CD8-positive, alpha-beta memory T cell (primary cell): ENCODE measurements at places on chromosomes 5 and 9.

DNA sequence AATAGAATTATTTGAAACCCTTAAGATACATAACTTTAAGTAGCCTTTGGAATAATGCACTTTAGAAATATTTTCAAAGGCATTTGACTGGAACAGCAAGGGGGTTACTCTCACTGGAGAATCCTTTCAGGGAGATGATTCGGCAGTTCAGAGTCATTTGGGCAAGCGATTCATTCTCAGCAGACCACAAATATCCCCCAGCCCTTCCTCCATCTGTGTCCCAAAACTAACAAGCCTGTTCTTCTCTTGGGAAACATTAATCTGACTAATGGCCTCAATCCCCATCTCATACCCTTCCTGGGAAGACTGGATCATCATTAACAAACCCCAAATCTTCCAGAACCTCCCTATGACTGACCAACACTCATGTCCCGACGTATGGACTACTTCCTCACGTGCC is 65.8 kb upstream of the S1PR3 start:
- DNase-seq, result no peak

- no peak for DNase-seq
Measured at GRCh38 chr5:31987985-31988710, 186.0 kb downstream of the GOLPH3 start.

DNA sequence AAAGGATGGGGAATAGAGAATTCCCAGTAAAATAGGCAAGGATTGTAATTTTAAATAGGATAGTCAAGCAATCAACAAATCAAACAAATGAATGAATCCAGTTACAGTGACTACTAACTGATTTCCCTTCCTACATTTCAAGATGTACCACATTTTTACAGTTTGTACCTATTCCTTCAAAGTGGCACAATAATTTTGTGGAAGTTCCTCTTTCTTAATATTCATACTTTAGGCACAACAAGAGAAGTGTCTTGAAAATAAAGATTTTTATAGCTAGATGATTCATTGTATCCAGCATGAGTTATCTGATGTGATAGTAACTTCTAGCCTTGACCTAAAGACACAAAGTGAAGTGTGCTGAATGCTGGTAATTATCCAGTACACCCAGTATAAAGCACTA is 122.2 kb upstream of the ACOT12 start:
- no peak for DNase-seq

GRCh38 chr5:96868603-96869371 is 7.5 kb upstream of the ERAP2 start:
- no peak for DNase-seq

DNA sequence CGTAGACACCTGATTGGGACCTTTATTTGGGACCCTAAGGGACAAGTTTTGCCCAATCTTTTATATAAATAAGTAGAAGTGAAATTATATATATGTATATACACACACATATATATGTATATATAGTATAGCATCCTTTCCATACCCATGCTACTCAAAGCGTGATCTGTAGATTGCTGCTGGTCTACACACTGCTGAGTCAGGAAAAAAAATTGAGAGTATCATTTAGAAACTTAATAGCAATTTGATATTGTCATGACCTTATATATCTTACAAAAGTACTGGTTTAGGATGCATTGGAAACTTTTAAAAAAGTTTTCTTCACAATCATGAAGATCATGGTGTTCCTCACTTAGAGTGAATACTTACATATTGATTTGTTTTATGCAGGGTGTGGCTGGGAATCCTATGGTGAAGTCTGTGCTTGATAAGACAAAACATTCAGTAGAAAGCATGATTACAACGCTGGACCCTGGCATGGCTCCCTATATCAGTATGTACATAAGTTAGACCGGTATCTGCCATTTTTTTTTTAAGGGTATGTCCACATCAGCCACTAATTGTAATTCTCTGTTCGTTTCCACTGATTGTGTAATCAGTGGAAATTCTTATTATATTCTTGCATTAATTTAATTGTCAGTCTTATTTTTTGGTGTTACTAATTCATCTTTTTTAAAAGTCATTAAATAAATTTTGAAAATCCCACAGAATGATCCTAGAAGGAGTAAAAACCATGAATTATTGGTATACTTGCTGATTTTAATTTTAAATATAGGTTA is 12.7 kb downstream of the PRRC1 start:
- DNase-seq, result no peak

- peak; percentile 37 for DNase-seq
Measured at GRCh38 chr5:137743031-137743640, 7.2 kb upstream of the KLHL3 start.

- DNase-seq, result no peak
Measured at GRCh38 chr5:69188811-69189161, 597 bp upstream of the CENPH start.

DNA sequence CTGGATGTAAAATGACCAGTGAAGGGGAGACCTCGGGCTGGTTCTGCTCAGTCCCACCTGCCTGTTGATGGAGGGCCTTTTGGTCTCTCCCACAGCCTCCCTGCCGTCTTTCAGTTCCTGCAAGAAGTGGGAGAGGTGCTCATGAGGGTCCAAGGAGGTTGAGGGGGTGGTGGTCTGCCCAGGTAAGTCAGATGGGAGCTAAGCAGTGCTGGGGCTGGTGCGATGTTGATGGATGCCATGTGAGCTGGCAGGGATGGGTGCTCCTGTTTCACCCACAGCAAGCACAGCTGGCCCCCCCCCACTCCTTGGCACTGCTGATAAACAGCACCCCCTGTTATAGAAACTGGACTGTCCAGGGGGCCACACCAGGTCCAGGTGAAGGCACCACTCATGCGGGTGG is 145.6 kb downstream of the NSG2 start:
- DNase-seq, result no peak

DNA sequence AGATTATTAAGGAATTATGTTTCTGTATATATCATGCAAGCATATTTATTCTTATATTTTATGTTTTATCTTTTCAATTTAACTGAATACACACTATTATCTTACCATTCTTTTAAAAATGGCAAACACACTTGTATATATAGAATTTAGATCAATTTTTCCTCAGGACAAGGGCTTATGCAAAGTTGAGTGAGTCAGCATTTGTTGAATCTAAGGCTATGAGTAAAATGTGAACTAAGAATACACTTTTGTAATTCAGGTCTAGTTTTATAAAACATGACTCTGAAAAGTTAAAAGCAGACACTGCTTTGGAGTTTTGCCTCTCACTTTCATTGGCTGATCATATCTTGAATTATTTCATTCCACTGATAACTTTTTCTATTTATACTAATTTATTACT is 127.8 kb downstream of the FOCAD start:
- no peak for DNase-seq

- no peak for DNase-seq
Measured at GRCh38 chr9:114180696-114181606, 25.6 kb downstream of the COL27A1 start.

- no peak for DNase-seq
Measured at GRCh38 chr9:92295827-92296258, 2.3 kb upstream of the IARS1 start.
